ENCODE measurements at places on chromosomes 7 and 10. TPM values are rescaled to one million over a fixed set of nuclear protein-coding genes. Genes with fewer than 3 reads are reported as not detected.

Gene CXCL12
- not detected for total RNA-seq

Gene CPED1
- total RNA-seq, result not detected

Gene FOXI2
- total RNA-seq, result not detected

Gene GNAT3
- not detected for total RNA-seq

Gene RRP12
- total RNA-seq, result 39.3 TPM

Gene CCL26
- not detected for total RNA-seq

Gene GSTO2
- total RNA-seq, result 1.6 TPM

Gene SAP25
- total RNA-seq, result 14.0 TPM

Gene SLC18A3
- total RNA-seq, result not detected

Gene TMEM196
- total RNA-seq, result not detected

Gene COL1A2
- not detected for total RNA-seq

Gene CLRN3
- not detected for total RNA-seq

Gene KEL
- total RNA-seq, result 2.2 TPM

Gene ST7
- 7.3 TPM for total RNA-seq

Gene RNF148
- not detected for total RNA-seq

Gene TMEM184A
- total RNA-seq, result not detected

Gene GRID2IP
- 0.41 TPM for total RNA-seq

Gene TDRD1
- not detected for total RNA-seq

Gene CYP3A5
- not detected for total RNA-seq

Gene CCDC186
- total RNA-seq, result 12.6 TPM

Gene HOXA4
- total RNA-seq, result 2.0 TPM
